ENCODE measurements at places on chromosomes 3 and 15.

DNA sequence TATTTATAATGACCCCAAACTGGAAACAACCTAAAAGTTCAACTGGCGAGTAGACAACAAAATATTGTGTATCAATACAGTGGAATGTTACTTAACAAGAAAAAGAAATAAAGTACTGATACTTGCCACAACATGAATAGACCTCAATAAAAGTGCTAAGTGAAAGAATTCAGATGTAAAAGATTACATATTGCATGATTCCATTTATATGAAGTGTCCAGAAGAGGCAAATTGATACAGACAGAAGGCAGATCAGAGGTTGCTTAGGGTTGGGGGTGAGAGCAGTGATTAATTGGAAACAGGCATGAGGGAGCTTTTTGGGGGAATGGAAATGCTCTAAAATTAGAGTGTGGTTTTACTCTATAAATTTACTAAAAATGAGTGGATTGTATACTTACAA, 183.3 kb downstream of the SATB1 start:
- no peak for DNase-seq

- DNase-seq = peak; percentile 69
These were observed 94.5 kb upstream of the ADAMTSL3 start for GRCh38 chr15:83559310-83559966.

GRCh38 chr15:81084716-81085115, 49.4 kb upstream of the CFAP161 start:
- no peak for DNase-seq

- no peak for DNase-seq
These were observed 1022.3 kb downstream of the EPHA3 start for GRCh38 chr3:90129730-90130129.

GRCh38 chr3:160373655-160374054, 25.4 kb downstream of the IFT80 start:
- DNase-seq = no peak

GRCh38 chr3:117788506-117788905, 1078.9 kb downstream of the TUSC7 start:
- DNase-seq = no peak

- no peak for DNase-seq
These were observed 45.2 kb downstream of the ADAM10 start for GRCh38 chr15:58704155-58704865.

DNA sequence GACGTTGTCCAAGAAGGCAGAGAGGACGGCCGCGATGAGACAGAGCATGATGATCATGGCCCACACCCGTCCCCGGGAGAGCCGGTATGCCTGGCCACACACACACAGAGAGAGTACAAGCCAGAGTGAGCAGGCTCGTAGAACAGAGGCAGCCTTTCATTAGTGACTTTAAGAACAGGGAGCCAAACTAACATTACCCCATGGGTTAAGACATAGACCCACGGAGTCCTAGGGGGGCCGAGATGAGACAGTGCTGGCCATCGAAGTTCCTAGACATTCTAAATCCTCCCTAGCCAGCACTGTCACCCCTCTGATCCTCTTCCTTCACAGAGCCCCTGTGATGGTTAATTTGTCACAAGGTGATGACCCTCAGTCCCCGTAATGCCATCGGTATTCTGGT, 114.0 kb downstream of the OCA2 start:
- DNase-seq = no peak

- DNase-seq = no peak
These were observed 231.3 kb downstream of the TP63 start for GRCh38 chr3:189862385-189862998.

DNA sequence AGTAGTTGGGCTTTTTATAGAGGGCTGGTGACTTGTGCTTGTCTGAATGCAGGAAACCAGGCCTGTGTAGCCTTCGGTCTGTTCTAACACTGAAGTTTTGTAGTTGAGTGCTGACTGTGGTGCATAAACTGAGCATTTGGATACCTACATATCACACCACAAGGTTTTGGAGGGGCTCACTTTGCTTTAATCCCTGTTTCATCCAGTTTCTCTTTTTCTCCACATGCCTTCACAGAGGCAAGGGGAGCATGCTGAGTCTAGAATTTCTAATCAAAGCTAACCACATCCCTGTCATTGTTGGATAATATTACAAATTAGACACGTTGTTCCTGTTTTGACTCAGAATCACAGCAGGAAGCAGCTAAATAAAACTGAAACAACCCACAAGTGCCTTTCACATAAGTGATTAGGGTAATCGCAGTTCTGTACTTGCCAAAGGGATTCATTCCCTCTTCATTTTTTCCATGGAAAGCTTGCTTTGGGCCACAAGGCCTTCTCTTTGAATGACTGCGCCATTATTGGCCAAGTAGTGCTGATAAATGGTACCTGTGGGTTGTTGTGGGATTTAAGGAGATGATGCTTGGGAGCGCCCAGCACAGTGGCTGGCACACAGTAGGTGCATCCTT, 48.9 kb downstream of the TGFBR2 start:
- DNase-seq = peak; percentile 67

- no peak for DNase-seq
These were observed 202.4 kb upstream of the RGMA start for GRCh38 chr15:93291380-93291779.

GRCh38 chr15:76953913-76954312, 22.4 kb downstream of the RCN2 start:
- no peak for DNase-seq

GRCh38 chr15:80160570-80161156, 7.9 kb downstream of the FAH start:
- peak; percentile 81 for DNase-seq

- DNase-seq = no peak
These were observed 22.4 kb downstream of the CD86 start for GRCh38 chr3:122077293-122078234.

DNA sequence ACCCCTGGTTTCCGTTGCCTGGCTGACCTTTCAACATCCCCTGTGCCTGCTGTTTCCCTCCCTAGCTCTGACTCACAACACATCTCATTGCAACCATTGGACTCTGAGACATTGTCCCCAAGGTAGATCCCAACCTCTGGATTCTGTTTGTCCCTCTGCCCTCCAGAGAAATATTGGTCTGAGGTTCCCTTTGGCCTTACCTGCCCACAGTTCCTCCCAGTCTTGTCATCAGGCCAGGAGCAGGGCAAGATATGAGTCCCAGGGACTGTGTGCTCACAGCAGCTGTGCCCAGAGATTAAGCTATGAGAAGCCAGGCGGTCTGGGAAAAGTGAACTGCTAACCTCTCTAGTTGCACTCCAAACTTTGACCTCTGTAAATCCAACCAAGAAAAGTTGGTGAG, 168.2 kb upstream of the NR2F2 start:
- no peak for DNase-seq

DNA sequence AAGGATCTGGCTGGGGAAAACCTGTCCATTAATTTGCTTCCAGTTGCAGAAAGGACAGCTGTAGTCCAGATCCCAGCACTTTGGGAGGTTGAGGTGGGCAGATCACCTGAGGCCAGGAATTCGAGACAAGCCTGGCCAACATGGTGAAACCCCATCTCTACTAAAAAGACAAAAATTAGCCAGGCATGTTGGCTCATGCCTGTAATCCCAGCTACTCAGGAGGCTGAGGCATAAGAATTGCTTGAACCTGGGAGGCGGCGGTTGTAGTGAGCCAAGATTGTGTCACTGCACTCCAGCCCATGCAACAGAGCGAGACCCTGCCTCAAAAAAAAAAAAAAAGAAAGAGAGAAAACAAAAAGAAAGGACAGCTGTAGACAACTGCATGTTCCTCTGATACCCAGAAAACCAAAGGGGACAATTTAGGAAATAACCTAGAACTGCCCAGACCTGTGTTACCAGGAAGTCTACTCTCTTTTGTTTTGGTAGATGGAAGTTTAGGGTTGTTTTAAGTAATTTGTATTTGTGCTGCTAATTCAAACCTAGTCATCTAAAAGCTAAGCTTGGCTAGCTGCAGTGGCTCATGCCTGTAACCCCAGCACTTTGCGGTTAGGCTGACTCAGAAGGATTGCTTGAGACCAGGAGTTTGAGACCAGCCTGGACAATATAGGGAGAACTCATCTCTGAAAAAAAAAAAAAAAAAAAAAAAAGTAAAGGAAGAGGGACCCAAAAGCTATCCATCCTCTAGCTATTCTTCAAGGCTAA, 22.7 kb downstream of the EXD1 start:
- no peak for DNase-seq

GRCh38 chr3:9402410-9403228, 5.2 kb downstream of the SETD5 start:
- no peak for DNase-seq

DNA sequence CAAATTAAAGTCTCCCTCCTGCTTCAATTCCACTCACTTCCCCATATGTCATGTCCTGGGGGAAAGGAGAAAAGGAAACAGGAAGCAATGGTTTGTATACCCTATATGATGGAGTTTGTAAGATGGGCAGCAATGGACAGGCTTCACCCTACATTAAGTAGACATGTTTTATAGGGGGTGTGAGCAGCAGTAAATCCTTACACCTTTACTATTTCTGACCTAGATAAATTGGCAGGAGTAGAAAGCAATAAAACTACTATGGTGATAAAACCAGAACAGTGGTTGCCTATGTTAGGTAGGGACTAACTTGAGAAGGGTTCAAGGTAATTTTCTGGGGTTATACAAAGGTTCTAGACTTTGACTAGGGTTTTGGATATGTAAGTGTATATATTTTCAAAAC, 301.7 kb downstream of the GBE1 start:
- no peak for DNase-seq

- DNase-seq = no peak
These were observed 812 bp upstream of the SEC62 start for GRCh38 chr3:169965562-169966427.

GRCh38 chr3:187146389-187146788, 7.1 kb upstream of the RPL39L start:
- no peak for DNase-seq

DNA sequence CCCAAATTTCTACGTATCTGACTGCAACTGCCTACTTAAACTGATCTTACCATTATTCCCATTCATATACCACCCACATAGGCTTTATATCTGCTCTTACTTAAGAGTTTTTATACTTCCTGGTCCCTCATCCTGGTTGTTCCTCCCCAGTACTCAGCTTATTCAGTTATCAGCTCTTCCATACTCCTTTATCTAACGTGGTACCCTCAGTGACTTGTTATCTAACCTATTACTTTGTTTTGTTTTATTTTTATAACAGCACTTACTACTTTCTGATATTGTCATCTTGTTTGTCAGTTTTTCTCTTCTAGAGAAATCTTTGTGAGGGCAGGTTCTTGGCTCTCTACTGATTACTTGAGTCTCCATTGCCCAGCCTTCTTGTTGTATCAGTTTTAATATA, 100.6 kb downstream of the ZNF609 start:
- no peak for DNase-seq

DNA sequence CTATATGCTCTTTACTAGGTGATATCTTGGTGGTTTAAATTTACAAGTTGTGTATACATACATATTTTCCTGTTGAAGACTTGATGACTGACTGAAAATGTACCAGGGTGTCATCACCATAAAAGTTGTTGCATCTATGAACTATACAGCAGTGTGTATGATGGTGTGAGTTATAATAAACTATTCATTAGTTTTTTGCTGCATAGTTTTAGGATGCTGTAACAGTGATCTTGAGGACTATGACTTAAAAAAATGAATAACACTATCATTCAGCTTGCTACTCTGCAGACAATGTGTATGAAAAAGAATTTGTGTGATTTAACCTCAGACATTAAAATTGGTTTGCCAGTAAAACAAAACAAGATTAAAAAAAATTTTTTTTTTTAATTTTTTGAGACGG, 49.0 kb downstream of the UBE2E2 start:
- DNase-seq = no peak

- DNase-seq = no peak
These were observed 31.8 kb downstream of the MYO9A start for GRCh38 chr15:72086010-72086697.

GRCh38 chr3:83076041-83076440, 1314.6 kb upstream of the GBE1 start:
- no peak for DNase-seq

DNA sequence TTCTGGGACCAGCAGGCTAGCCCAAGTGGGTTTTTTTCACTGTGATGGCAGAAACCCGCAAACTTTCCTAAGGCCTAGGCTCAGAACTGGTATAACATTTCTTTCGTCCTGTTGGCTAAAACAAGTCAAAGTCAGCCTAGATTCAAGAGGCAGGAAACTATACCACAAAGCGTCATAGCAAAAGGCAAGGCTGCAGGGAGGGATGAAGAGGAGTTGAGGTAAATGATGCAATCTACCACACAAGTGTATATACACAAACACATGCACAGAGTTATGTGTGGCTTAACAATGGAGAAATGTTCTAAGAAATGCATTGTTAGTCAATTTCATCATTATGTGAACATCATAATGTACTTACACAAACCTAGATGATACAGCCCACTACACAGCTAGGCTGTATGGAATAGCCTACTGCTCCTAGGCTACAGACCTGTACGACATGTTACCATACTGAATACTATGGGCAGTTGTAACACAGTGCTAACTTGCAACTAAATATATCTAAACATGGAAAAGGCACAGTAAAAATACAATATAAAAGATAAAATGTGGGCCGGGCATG, 225.6 kb downstream of the TBL1XR1 start:
- no peak for DNase-seq

GRCh38 chr15:74978503-74978902, 16.9 kb upstream of the SCAMP5 start:
- peak; percentile 46 for DNase-seq

- DNase-seq = peak; percentile 77
These were observed at the start of gene PRRT3 for GRCh38 chr3:9951962-9952805. PRRT3 (minus strand) TSS chr3:9952408; CDS start chr3:9950115, 2,293 bp downstream.

DNA sequence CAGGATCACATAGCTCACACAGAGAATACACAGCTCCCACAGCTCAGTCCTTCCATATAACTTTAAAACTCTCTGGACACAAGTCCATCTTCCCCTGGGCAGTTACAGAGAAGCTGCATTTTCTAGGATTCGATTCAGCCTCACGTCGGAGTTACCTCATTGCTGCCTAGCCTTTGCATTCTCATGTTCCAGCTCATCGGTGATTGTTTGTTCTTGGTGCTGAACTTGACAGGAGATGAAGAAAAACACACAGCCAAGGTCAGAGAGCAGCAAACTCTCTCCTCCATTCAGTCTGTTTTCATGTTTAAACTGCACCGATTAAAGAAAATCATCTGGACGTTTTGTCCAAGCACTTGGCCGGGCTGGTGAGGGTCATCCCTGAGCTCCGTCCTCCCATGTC, 375.5 kb upstream of the CFAP20DC start:
- no peak for DNase-seq

GRCh38 chr15:79816571-79816970, 80.2 kb downstream of the MTHFS start:
- no peak for DNase-seq

DNA sequence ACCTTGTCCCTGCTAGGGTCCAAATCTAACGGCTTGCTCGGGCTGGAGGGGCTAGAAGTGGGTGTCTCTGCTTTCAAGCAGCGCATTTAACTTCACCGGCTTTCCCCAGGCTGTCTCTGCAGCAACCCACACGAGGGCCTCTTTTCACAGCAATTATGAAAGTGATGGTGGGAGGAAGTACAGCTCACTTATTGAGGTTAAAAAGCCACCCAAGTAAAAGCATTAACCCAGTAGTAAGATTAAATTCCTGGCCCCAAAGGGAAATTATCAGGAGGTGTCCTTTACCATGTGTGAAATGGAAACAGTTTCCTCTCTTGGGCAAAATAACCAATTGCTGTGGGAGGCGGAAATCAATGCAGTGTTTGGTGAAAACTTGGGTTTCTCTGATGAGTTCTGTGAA, 41.1 kb downstream of the NGRN start:
- peak; percentile 68 for DNase-seq
